ENCODE measurements at places on chromosomes 7 and 10. TPM values are rescaled to one million over a fixed set of nuclear protein-coding genes. Genes with fewer than 3 reads are reported as not detected.

Gene CADPS2
- total RNA-seq = 40.8 TPM

Gene KCP
- 0.50 TPM for total RNA-seq

Gene SLC18A3
- not detected for total RNA-seq

Gene OPALIN
- not detected for total RNA-seq

Gene SEMA3C
- 203 TPM for total RNA-seq

Gene WNT16
- total RNA-seq = 3.8 TPM

Gene ITGA8
- 1.3 TPM for total RNA-seq

Gene ZNF804B
- total RNA-seq = not detected

Gene C10orf53
- not detected for total RNA-seq

Gene PITX3
- not detected for total RNA-seq

Gene H2AZ2
- 121 TPM for total RNA-seq

Gene LRRC18
- total RNA-seq = 0.66 TPM

Gene PRR15
- not detected for total RNA-seq

- no peaks in the 10 kb centered on the region for H3K36me3 ChIP-seq
- no peak overlapping the region for H3K27ac ChIP-seq
- no peak overlapping the region for H3K4me3 ChIP-seq
- H3K4me1 ChIP-seq = no peaks in the 10 kb centered on the region
- DNase-seq = no peak
- H3K27me3 ChIP-seq = no peaks in the 10 kb centered on the region
Measured at GRCh38 chr10:23897861-23898260, 311.1 kb upstream of the KIAA1217 start.

GRCh38 chr7:78062214-78062613 lies 263.6 kb downstream of the PHTF2 start:
- no peak for DNase-seq
- no peaks in the 10 kb centered on the region for H3K36me3 ChIP-seq
- H3K4me3 ChIP-seq = no peak overlapping the region
- H3K27ac ChIP-seq = no peak overlapping the region
- H3K4me1 ChIP-seq = no peaks in the 10 kb centered on the region
- no peaks in the 10 kb centered on the region for H3K27me3 ChIP-seq

GRCh38 chr10:110510086-110510485 lies 12.4 kb downstream of the DUSP5 start:
- peaks cover 23% of the 10 kb centered on the region for H3K4me1 ChIP-seq
- DNase-seq = no peak
- peaks cover 35% of the 10 kb centered on the region for H3K36me3 ChIP-seq
- no peak overlapping the region for H3K4me3 ChIP-seq
- H3K27ac ChIP-seq = no peak overlapping the region

- DNase-seq = no peak
- no peak overlapping the region for H3K4me3 ChIP-seq
- no peaks in the 10 kb centered on the region for H3K27me3 ChIP-seq
- H3K36me3 ChIP-seq = no peaks in the 10 kb centered on the region
Measured at GRCh38 chr10:78285226-78285625, 251.6 kb downstream of the RPS24 start.

- no peaks in the 10 kb centered on the region for H3K27me3 ChIP-seq
- no peak overlapping the region for H3K4me3 ChIP-seq
- no peaks in the 10 kb centered on the region for H3K36me3 ChIP-seq
- H3K4me1 ChIP-seq = no peaks in the 10 kb centered on the region
- no peak for DNase-seq
Measured at GRCh38 chr7:46024263-46024916, 103.3 kb upstream of the IGFBP3 start.

GRCh38 chr10:48520184-48520506 lies 84.7 kb downstream of the ARHGAP22 start:
- H3K27me3 ChIP-seq = no peaks in the 10 kb centered on the region
- H3K36me3 ChIP-seq = peaks cover 10% of the 10 kb centered on the region
- H3K27ac ChIP-seq = no peak overlapping the region
- no peak overlapping the region for H3K4me3 ChIP-seq

GRCh38 chr7:95004618-95005247 lies 97.3 kb downstream of the PPP1R9A start:
- H3K4me3 ChIP-seq = no peak overlapping the region
- H3K27ac ChIP-seq = no peak overlapping the region
- DNase-seq = peak; percentile 42
- no peaks in the 10 kb centered on the region for H3K27me3 ChIP-seq

GRCh38 chr7:74289659-74290552 lies 699 bp downstream of the CLIP2 start:
- H3K4me1 ChIP-seq = peaks cover 25% of the 10 kb centered on the region
- DNase-seq = no peak
- peak overlapping the region; percentile 60 for H3K27ac ChIP-seq
- peak overlapping the region; percentile 89 for H3K4me3 ChIP-seq
- no peaks in the 10 kb centered on the region for H3K36me3 ChIP-seq

GRCh38 chr7:18177815-18178660 lies 150.4 kb upstream of the PRPS1L1 start:
- no peak overlapping the region for H3K27ac ChIP-seq
- DNase-seq = peak; percentile 81
- no peaks in the 10 kb centered on the region for H3K36me3 ChIP-seq
- no peak overlapping the region for H3K4me3 ChIP-seq
- no peaks in the 10 kb centered on the region for H3K4me1 ChIP-seq
- H3K27me3 ChIP-seq = no peaks in the 10 kb centered on the region

- no peak overlapping the region for H3K27ac ChIP-seq
- H3K4me3 ChIP-seq = no peak overlapping the region
- H3K36me3 ChIP-seq = no peaks in the 10 kb centered on the region
Measured at GRCh38 chr10:99279626-99280111, 44.0 kb upstream of the HPSE2 start.

DNA sequence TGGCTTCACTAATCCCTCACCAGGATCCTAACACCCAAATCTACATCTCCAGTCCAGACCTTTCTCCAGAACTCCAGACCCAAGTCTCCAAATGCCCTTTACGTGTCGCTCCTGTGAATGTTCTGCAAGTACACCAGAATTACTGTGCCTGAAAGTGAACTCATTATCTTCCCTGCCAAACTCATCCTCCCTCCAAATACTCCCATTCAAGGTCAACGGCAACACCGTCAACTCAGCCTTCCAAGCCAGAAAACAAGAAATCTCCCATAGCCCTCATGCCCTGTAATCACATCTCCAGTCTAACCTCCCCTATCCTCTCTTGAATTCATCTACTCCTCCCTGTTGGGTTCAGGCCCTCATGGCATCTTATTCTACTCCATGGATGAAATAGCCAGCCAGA lies 12.3 kb downstream of the CREB3L2 start:
- H3K4me1 ChIP-seq = peaks cover 44% of the 10 kb centered on the region
- no peak for DNase-seq
- no peaks in the 10 kb centered on the region for H3K27me3 ChIP-seq
- H3K27ac ChIP-seq = peak overlapping the region; percentile 85
- no peaks in the 10 kb centered on the region for H3K36me3 ChIP-seq

DNA sequence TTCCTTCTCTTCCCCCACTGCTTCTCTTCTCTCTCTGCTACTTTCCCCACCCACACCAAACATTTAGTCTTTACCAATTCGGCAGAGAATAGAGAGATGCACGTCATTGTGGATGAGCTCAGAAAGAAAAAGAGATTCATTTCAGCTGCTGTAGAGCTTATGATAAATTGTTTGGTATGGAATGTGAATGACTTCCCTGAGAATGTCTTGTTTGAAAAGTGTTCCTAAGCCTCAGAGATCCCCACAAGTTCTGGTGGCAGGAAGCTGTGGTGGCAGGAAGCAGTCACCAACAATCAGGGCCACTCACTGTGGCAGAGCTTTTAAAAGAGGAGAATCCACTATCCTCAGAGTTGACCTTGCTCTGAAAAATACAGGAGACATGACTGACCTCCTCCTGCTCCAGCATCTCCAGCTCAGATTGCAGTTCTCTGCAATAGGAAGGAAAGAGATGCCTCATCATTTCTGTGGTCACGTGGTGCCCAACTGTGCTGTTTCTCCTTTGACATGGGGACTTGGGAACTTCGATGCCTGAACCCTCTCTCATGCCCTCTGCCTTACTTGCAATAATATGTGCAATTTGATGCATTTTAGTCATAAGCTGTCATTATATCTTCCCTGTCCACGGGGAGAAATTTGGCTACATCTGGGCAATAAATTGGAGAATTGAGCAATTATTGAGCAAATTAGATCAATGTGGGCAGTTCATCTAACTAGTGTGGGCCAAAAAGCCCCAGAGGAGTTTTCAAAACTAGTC lies 76.5 kb downstream of the BMPER start:
- DNase-seq = peak; percentile 42
- no peaks in the 10 kb centered on the region for H3K27me3 ChIP-seq
- H3K4me3 ChIP-seq = no peak overlapping the region
- no peaks in the 10 kb centered on the region for H3K36me3 ChIP-seq

- DNase-seq = no peak
- peaks cover 2% of the 10 kb centered on the region for H3K36me3 ChIP-seq
- H3K27me3 ChIP-seq = no peaks in the 10 kb centered on the region
- H3K4me1 ChIP-seq = no peaks in the 10 kb centered on the region
- no peak overlapping the region for H3K27ac ChIP-seq
Measured at GRCh38 chr10:13193637-13194036, 32.3 kb downstream of the MCM10 start.

DNA sequence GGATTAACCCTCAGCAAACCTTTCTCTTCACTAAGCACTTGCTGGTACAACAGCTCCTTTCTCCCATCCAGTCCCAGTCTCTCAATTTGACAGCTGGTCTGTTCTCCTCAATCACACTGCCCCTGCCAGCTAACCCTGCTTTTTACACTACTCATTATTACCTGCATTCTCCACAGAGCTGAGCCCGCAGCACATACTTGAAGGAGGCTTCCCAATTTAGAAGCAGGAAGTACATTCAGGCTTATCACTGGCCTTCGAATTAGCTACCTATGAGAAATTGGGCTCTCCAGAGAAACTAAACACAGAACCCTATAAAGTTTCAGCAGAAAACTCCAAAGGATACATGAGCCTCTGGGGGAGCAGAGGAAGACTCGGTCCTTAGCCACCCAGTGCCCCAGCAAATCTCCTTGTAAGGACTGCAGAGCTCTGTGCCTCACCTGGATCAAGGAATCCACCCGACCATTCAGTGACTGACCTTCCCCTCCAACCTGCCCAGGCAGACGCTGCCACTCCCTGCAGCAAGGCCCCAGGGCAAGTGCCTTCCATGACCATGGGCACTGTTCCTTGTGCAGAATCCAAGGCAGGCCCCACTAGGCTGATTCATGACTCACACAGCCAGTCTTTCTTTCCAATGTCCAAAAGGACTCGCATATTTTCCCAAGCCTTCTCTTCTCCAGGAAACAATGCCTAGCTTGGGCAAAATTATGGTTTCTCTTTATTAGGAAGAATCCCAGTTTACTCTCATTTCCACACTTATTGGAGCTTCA lies 68.0 kb downstream of the VOPP1 start:
- no peak overlapping the region for H3K27ac ChIP-seq
- peaks cover 8% of the 10 kb centered on the region for H3K4me1 ChIP-seq
- H3K36me3 ChIP-seq = no peaks in the 10 kb centered on the region
- no peak for DNase-seq
- no peak overlapping the region for H3K4me3 ChIP-seq

GRCh38 chr10:15123749-15124184 lies 26.6 kb downstream of the RPP38 start:
- peaks cover 6% of the 10 kb centered on the region for H3K4me1 ChIP-seq
- H3K27ac ChIP-seq = no peak overlapping the region
- peaks cover 9% of the 10 kb centered on the region for H3K36me3 ChIP-seq
- H3K4me3 ChIP-seq = no peak overlapping the region
- peak; percentile 93 for DNase-seq

All from fibroblast of lung (primary cell).